ENCODE measurements at places on chromosomes 4 and X.

DNA sequence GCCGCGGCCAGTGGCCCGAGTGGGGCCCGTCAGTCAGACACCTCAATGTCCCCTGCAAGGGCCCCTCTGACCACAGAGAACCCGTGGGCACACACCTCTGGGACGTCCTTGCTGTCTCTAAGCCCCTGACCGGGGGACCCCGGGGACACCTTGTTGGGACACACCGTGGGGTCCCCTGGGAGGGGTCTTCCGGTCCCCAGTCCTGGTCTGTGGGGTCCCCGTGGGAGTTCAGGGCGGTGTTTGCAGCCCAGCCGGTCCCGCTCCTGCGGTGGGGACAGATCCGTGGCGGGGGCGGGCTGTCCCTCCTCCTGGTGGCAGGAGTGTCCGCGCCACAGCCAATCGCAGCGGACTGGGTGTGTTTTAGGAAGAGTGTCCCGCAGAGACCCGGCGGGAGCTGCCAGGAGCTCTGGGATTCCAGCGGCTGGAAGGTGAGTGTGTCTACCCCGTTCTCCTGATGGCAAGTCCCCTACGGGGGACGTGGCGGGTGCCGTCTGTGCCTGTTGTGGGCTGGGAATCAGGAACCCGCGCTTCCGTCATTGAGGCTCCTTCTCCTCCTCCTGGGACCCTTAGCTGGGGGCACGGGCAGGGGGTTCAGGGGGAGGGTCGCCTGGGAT lies 5.1 kb upstream of the PLCXD1 start:
- DNase-seq, result peak; percentile 14

DNA sequence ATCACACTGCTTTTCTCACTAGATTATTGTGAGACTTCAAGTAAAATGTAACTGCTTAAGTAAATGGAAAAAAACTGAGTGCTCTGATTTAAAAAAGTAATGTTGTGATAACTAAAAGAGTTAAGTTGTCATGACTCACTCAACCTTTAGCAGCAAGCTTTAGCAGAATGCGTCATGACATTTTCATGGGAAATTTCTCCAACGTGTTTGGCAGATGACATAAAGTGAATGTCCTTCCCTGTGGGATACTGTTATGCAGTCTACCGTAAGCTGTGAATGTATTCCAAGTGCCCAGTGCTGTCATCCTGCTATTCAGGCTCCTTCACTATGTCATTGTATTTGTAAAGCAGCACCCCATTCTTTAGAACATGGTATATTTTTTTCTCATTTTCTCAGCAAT lies 136.2 kb downstream of the CPXCR1 start:
- DNase-seq, result no peak

GRCh38 chrX:69546417-69546816 lies 42.3 kb downstream of the NALF2 start:
- no peak for DNase-seq

GRCh38 chr4:142292231-142292630 lies 553.9 kb downstream of the INPP4B start:
- DNase-seq, result no peak

GRCh38 chr4:186775902-186776301 lies 52.2 kb upstream of the FAT1 start:
- DNase-seq, result no peak

GRCh38 chr4:183388777-183389176 lies 55.7 kb upstream of the CDKN2AIP start:
- no peak for DNase-seq

- no peak for DNase-seq
Observed at GRCh38 chr4:130124066-130124465, 1028.1 kb downstream of the C4orf33 start.
